ENCODE measurements at places on chromosomes 1 and 21.

DNA sequence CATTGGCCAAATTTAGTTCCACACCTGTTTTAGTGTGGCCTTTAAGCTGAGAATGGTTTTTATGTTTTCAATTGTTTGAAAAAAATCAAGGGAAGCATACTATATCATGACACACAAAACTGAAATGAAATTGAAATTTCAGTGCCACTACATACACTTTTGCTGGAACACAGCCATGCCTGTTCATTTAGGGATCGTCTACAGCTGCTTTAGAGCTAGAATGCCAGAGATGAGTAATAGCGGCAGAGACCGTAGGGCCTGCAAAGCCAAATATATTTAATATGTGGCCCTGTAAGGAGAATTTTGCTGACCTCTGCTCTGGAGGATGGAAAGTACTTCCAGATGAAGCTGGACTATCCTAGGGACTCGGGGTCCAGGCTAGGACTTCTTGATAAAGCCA lies 62.5 kb upstream of the LYST start:
- no peak for DNase-seq

- DNase-seq, result no peak
Measured at GRCh38 chr1:9239622-9240401, 5.2 kb downstream of the H6PD start.

DNA sequence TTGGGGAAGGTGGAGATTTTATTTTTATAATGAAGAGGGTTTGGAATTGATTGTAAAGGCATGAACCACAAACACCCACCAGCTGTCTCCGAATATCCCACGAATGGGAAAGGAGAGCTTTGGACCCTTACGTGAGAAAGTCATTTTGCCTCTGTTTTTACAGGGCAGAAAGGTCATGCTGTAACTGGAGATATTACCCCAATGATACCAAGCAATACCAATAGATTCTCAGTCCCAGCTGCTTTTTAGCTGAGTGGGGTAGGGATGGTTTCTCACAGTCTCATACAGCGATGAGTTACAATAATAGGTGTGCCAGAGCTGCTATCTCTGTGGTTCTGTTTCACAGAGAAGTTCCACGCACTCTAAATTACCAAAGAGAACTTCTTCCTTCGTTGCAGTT lies 8.8 kb upstream of the F3 start:
- no peak for DNase-seq

DNA sequence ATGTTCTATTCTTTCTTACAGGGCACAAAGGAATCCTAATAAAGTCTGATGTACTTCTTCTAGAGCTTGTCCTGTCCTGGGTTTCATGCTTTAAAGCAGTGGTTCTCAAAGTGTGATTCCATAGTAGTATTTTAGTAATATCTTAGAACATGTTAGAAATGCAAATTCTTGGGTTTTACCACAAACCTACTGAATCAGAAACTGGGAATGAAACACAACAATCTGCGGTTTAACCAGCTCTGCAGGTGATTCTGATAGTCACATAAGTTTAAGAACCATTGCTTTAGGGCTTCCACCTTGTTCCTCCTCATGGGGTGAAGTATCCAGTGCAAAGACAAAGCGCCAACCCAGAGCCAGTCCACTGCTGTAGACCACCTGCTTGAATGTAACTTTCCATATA lies 41.1 kb downstream of the NGF start:
- no peak for DNase-seq

DNA sequence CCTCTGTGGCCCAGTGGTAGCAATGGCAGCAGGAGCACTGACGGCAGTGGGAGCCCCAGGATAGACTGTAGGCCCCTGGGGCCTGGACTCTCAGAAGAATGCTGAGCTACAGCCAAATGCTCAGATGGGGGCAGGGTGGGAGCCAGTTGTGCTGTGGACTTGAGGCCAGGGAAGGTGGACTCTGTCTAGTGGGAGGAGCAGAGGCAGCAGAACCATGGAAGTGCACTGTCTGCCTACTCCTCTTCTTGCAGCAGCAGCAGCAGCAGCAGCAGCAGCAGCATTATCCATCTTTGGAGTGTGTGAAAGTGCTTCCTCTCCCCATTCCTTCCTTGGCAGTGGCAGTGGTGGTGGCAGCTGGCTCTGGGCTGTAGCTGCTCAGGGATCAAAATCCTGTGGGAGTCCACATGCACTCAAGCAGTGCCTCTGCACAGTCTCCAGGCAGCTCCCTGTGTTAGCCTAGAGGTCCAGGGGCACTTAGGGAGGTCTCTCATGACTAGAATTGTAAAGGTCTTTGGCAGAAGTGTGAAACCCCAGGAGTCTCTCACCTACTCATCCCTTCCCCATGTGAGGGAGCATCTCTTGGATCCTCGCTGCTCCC lies 917.9 kb upstream of the B3GALT2 start:
- DNase-seq, result no peak

GRCh38 chr1:100862591-100862990 lies 32.1 kb downstream of the EXTL2 start:
- no peak for DNase-seq

DNA sequence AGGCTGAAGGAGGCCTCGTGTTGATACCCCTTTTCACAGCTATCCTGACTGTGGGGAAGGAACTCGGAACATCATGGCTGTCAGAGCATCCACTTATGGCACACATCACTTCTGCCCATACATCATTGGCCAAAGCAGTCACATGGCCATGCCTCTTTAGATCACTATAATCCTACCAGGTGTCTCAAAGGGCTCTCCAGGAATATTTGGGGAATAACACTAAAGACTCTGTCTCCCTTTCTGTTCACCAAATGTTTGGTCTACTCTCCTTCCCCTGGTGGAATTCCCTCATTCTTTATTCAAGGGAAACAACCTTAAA lies 3.0 kb upstream of the JUN start:
- no peak for DNase-seq

DNA sequence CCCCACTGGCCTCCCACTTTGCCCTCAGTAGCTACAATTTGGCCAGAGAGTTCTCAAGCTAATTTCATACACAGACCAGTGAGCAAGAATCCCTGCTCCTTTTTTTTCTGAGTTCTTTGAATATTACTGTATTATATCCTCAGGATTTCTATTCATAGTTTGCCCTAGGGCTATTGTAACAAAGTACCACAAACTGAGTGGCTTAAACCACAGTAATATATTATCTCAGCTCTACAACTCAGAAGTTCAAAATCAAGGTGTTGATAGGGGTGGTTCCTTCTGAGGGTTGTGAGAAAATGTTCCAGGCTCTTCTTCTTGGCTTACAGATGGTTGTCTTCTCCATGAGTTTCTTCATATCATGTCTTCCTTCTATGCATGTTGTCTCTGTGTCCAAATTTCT lies 289.4 kb upstream of the ESRRG start:
- no peak for DNase-seq

GRCh38 chr1:78619803-78620579 lies at the start of gene IFI44L:
IFI44L (plus strand) TSS chr1:78620448; CDS start chr1:78627916, 7,468 bp downstream.
- no peak for DNase-seq

GRCh38 chr1:45884700-45885099 lies 81.3 kb downstream of the MAST2 start:
- DNase-seq, result no peak

GRCh38 chr1:113684153-113684541 lies 75.1 kb downstream of the PHTF1 start:
- no peak for DNase-seq

DNA sequence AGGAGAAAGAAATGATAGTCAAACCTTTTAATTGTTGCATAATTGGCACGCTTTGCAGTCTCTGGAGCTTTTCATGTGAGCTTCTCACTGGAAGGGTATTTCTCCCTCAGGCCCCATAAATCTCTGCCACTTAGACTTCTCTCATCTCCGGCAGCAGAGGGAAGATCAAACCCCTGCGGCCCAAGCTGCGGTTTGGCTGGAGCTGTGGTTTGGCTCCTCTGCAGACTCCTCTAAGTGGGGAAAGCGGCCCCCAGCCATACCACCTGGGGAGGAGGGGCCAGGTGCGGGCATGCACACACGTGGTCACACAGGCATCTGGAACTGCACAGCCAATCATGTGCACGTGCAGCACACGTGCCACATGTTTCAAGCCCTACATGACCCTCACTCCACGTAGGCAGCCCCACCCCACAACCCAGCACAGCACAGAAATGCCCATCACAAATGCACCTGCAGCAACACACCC lies 58.3 kb downstream of the UBE2T start:
- no peak for DNase-seq

- no peak for DNase-seq
Measured at GRCh38 chr1:90940746-90941145, 81.1 kb downstream of the ZNF644 start.

DNA sequence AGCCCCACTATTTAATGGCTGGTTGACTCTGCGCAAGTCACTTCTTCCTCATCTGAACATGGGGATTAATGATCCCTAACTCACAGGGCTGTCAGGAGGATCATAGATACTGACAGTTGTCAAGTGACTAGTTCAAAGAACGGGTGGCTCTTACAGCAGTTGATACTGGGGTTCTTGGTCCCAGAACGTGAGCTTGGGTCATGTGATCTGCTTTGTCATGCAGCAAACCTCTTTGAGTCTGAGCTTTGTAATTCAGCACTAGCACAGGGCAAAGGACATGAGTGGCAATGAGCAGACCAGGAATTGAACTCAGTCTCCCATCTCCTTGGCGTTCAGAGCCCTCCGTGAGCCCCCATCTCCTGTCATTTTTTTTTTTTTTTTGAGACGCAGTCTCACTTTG lies 64.4 kb downstream of the TRABD2B start:
- no peak for DNase-seq

- DNase-seq, result no peak
Measured at GRCh38 chr1:154993572-154994268, at the start of gene LENEP. LENEP (plus strand) TSS chr1:154993586; CDS start chr1:154993608, 22 bp downstream.

GRCh38 chr1:63653976-63654375 lies 60.8 kb downstream of the PGM1 start:
- no peak for DNase-seq

DNA sequence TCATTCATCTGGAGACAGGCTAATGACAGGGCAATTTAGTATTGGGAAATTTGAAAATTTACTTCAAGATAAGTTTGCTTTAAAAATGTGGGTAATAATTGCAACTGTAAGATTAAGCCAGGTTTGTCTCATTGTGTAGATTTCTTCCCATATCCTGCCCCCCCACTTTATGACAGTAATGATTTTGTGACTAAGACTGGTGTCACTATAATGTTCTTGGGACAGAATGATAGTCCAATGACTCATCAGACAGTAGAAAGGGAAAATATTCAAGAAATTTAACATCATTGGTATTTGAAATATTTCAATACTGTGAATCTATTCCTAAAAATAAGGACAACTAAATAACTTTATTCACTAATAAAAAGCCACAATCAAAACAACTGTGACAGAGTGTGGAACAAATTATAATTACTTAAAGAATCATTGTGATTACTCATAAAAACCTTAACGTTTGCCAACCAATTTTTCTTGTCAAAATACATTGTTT lies 36.7 kb downstream of the FH start:
- no peak for DNase-seq

DNA sequence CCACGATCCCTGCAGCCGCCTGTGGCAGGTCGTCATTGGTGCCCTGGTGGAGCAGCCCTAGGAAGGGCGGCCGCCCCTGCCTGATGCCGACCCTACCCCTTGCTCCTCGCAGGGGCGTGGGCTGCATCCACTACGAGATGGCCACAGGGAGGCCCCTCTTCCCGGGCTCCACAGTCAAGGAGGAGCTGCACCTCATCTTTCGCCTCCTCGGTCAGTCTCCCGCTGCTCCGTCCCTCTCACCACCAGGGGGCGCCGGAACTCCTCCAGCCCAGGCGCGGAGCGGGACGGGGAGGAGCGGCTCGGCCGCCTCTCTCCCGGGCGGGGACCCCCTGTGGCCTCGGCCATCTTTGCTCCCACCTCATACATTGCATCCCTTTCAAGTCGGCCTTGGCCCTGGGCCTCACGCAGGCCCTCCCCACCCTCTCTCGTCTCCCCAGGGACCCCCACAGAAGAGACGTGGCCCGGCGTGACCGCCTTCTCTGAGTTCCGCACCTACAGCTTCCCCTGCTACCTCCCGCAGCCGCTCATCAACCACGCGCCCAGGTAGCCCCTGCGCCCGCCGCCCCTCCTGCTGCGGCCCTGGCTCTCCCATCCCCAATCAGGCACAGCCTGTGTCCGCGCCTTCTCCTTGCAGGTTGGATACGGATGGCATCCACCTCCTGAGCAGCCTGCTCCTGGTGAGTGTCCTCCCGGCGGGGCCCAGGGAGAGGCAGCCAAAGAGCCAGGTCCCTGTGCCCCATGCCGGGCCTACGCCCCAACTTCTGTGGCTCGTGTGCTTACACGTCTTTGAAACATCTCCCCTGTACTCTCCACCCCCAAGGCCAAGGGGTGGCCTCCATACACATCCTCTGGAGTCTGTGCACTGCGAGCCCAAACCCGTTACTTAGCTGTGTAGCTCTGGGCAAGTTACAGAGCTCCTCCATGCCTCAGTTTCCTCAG lies 24.7 kb downstream of the CDK18 start:
- DNase-seq, result no peak

DNA sequence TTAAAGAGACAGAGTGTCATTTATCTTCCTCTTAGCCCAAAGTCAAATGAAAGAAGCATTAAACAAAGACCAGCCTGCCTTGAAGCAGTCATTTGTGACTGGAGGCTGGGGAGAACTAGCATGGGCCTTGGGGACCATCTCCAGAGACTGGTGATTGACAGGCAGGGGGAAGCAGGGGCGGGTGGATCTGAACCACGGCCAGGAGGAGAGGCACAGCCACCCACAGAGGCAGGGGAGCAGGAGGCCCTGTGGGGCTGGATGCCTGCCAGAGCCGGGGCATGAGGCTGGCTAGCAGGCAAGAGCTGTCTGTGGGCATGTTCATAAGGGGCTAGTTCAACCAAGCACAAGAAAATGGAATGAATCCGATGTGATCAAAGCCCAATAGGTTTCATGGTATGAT lies 73.9 kb downstream of the PLXNA2 start:
- DNase-seq, result no peak

- no peak for DNase-seq
Measured at GRCh38 chr1:116913941-116914340, 4.2 kb downstream of the PTGFRN start.

GRCh38 chr1:25572708-25573590 lies 29.5 kb downstream of the LDLRAP1 start:
- DNase-seq, result peak; percentile 15

- peak; percentile 58 for DNase-seq
Measured at GRCh38 chr1:158998781-158999161, 10.9 kb upstream of the IFI16 start.

Data from Panc1 (cell line).